ENCODE measurements at places on chromosomes 5 and 9. TPM values are rescaled to one million over a fixed set of nuclear protein-coding genes. Genes with fewer than 3 reads are reported as not detected.

GRCh38 chr9:12923468-12924009 is 148.7 kb downstream of the LURAP1L start:
- no peak for DNase-seq
- no peaks in the 10 kb centered on the region for H3K36me3 ChIP-seq
- H3K4me1 ChIP-seq, result no peaks in the 10 kb centered on the region
- H3K27me3 ChIP-seq, result no peaks in the 10 kb centered on the region
- no peak overlapping the region for H3K4me3 ChIP-seq
- H3K27ac ChIP-seq, result no peak overlapping the region

GRCh38 chr5:77751328-77752023 is 24.7 kb downstream of the TBCA start:
- no peak overlapping the region for H3K27ac ChIP-seq
- H3K4me1 ChIP-seq, result no peaks in the 10 kb centered on the region
- no peaks in the 10 kb centered on the region for H3K27me3 ChIP-seq
- peaks cover 23% of the 10 kb centered on the region for H3K36me3 ChIP-seq

DNA sequence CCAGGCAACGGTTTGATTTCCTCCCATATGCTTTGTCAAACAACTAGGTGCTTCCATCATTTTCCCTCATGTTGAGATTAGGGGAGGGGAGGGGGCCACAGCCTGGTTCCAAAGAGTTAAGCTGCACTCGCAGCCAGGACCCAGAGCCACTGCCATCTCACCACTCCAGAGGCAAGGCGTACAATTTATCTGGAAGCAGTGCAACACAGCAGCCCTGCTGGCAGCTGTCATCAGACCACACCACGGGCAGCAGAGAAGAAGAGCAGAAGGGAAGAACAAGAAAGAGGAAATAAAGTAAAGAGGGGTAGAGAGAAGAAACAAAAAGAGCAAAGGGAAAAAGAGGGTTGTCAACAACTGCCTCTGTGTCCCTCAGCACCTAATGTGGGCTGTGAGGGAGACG is 38.9 kb downstream of the MED27 start:
- H3K36me3 ChIP-seq, result no peaks in the 10 kb centered on the region
- no peaks in the 10 kb centered on the region for H3K27me3 ChIP-seq
- no peak for DNase-seq
- H3K27ac ChIP-seq, result no peak overlapping the region

DNA sequence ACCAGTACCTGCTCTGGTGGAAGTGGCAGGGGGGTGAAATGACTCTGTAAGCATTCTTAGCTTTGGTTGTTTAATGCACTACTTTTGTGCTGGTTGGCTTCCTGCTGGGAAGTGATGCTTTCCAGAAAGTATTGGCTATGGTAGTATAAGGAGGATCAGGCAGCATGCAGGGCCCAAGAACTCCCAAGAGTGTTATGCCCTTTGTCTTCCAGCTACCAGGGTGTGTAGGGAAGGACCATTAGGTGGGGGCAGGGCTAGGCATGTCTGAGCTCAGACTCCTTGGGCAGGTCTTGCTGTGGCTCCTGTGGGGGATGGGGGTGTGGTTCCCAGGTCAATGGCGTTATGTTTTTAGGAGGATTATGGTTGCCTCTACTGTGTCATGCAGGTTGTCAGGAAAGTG is 135.8 kb upstream of the TRPC7 start:
- H3K27ac ChIP-seq, result no peak overlapping the region
- no peaks in the 10 kb centered on the region for H3K36me3 ChIP-seq
- no peak for DNase-seq
- H3K4me1 ChIP-seq, result no peaks in the 10 kb centered on the region
- H3K27me3 ChIP-seq, result no peaks in the 10 kb centered on the region

GRCh38 chr9:99326112-99326916 is 104.2 kb downstream of the SEC61B start:
- H3K4me3 ChIP-seq, result no peak overlapping the region
- H3K27me3 ChIP-seq, result peaks cover 9% of the 10 kb centered on the region
- H3K36me3 ChIP-seq, result no peaks in the 10 kb centered on the region
- DNase-seq, result peak; percentile 58
- H3K27ac ChIP-seq, result no peak overlapping the region

The C1QTNF2 gene
- not detected for total RNA-seq

The C5orf46 gene
- not detected for total RNA-seq

The SLC1A3 gene
- total RNA-seq, result 1.7 TPM

The BRD8 gene
- 115 TPM for total RNA-seq
